Mesenteric fat pad (tissue), 1 donor: ENCODE measurements at places on chromosomes 1 and 21. TPM values are rescaled to one million over a fixed set of nuclear protein-coding genes. Genes with fewer than 3 reads are reported as not detected.

GRCh38 chr1:78570539-78570938 is 49.7 kb upstream of the IFI44L start:
- DNase-seq = no peak

GRCh38 chr1:109379422-109379821 is 18.3 kb downstream of the SORT1 start:
- DNase-seq = no peak

DNA sequence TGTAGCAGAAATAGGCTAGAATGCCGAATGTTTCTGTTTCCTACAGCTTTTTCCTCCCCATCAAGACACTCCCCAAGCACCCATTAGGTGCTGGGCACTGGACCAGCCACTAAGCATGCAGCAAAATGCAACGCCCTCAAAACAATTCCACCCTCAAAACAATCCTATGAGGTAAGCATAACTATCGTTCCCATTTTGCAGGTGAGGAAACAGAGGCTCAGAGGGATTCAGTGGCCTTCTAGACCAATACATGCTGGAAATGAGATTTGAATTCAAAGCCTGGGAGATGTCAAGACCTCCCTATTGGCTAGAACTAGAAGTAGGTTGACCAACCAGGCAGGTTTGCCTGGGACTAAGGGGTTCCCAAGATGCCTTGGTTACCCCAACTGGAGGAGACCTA is 10.2 kb upstream of the ALDH4A1 start:
- no peak for DNase-seq

GRCh38 chr21:43211760-43212115 is 42.9 kb downstream of the CRYAA start:
- DNase-seq = peak; percentile 82

GRCh38 chr1:37940299-37940947 is 6.4 kb downstream of the INPP5B start:
- no peak for DNase-seq

DNA sequence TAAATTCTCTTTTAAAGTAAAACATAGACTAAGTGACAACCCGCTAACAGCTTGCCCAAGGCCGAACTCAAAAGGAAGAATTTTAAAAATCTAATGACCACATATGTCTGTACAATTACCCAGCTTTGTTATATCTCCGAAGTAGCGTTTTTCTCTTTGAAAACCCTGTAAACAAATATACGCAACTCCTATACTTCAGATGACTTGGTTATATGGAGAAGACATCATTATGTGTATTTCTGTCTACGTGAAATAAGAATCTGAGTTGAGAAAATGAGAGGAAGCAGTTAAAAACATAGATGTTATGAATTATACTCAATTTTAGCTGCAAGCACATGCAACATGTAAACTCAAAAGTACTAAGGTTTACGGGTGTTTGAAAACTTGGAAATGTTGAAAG is 2.0 kb downstream of the PBX1 start:
- no peak for DNase-seq

DNA sequence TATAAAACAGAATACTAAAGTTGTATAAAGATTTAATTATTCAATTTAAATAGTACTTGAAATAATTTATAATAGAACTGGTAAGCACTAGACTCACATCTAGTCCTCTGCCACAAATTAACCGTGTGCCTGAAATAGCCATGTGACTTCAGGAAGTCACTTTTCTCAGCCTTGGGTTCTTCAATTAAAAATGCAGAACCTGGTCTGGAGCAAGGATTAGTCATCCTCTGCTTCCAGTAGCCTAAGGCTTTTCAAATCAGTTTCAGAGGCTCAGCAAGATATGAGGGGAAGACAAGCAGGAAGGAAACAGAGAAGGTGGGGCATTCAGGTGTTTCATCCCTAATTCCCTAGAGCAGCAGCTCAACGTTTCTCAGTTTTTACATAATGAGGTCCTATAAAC is 23.0 kb downstream of the DPH5 start:
- DNase-seq = no peak

DNA sequence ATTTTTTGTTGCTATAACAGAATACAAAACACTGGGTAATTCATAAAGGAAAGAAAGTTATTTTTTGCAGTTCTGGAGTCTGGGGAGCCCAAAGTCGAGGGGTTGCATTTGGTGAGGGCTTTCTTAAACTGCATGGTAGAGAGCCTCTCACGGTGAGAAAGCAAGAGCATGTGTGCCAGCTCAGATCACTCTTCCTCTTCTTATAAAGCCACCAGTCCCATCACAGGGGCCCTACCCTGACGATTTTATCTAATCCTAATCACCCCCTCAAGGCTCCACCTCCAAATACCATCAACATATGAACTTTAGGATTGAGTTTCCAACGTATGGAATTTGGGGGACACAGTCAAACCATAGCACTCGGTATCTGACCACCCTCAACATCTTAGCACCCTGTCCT is 1.0 kb upstream of the STRIP1 start:
- no peak for DNase-seq

DNA sequence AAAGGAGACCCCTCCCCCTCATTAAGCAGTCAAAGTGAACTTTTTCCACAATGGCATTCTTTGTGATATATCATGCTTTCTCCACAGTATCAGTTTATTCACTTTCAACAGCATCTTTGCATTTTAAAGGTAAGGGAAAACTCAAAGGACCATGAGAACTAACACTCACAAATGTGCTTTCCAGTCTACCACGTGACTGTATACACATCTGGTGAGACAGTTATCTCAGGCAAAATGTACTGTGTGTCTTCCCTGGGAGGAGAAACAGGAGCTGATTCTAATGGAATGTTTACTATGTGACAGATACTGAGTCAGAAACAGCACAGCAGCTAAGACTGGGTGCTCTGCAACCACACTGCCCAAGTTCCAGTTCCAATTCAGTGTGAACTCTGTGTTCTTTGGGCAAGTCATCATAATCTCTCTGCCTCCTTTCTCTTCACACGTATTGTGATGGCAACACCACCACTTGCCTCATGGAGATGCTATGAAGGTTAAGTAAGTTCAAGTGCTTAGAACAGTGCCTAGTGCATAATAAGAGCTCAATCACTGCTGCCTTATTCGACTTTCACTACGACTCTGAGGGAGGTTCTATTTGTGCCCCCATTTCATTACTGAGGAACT is 79.0 kb downstream of the SLC45A1 start:
- no peak for DNase-seq

DNA sequence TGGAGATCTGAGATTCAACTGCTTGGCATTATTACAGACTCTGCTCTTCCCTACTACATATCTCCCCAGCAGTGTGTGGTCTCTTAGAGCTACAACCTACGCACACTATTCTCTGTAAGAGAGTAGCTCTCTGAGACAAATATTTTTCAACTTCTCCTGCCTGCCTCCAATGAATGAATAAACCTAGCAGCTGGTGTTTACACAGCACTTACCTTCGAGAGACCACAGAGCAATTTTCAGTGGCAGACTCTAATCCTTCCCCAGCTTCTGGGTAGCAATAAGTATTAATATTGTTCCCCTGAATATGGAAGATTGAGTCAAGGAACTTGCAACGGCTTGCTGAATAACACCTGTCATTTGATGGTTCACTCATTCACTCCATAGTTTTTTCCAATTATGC is 350.9 kb upstream of the SPAG17 start:
- DNase-seq = no peak

GRCh38 chr1:80099713-80100112 is 1093.2 kb upstream of the ADGRL4 start:
- DNase-seq = no peak

DNA sequence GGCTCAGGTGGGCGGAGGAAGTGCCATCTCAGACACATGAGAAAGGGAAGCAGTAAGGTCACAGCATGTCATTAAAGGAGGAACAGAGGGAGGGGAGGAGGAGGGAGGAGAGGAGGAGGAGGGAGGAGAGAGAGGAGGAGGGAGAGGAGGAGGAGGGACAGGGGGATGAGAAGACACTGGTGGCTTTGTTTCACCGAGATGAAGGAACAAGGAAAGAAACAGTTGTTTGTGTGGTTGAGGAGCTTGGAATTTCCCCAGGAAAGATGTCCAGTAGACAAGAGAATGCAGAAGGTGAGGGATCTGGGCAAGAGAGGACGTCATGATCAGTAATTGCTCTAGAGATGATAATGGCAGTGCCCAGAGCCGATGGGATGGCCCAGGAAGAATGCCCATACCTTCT is 97.7 kb downstream of the AJAP1 start:
- DNase-seq = no peak

BCAN gene
- 0.16 TPM for total RNA-seq

MFAP2 gene
- total RNA-seq = 25.9 TPM

S100A13 gene
- 146 TPM for total RNA-seq
